NCI-H2081 treated with DMSO at 0.1 percent for 48 hours (cell line): ENCODE measurements at places on chromosomes 3 and 15.

GRCh38 chr3:160458151-160458550 is 8.6 kb upstream of the TRIM59 start:
- no peak for DNase-seq

DNA sequence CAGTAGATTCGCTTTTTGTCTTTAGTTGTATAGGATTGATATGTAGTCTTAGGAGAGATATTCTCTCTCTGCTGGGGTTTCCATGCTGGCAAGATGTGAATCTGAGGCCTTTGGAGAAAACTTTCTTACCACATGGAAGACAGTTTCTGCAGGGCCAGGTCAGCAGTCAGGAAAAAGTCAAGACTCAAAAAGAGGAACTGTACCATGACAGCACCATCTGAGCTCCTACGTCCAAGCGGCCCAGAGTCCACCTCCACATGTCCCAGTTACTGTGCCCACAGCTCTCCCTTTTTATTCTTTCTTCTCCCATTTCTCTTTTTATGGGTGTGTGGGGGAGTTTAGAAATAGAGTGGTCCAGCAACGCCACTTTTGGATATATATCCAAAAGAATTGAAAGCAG is 172.0 kb downstream of the MTHFS start:
- DNase-seq = no peak

GRCh38 chr15:68564173-68564572 is 14.6 kb upstream of the CORO2B start:
- DNase-seq = no peak

DNA sequence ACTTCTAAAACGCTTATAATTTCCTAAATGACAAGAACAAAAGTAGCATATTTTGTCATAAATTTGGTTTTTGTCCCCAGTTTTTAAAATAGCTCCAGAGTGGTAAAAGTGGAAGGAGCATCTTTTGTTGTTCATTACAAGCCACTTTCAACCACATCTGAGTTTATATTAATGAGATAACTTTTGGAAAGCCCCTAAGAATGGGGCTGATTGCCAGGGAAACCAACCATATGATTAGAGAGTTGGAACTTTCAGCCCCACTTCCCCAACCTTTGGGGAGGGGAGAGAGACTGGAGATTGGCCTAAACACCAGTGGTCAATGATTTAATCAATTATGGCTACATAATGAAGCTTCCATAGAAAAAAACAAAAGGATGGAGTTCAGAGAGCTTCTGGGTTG is 57.4 kb downstream of the CPA3 start:
- DNase-seq = no peak

GRCh38 chr15:33200444-33200843 is 5.9 kb upstream of the FMN1 start:
- no peak for DNase-seq

- DNase-seq = no peak
Observed at GRCh38 chr3:184241447-184242296, 7.1 kb downstream of the ALG3 start.

DNA sequence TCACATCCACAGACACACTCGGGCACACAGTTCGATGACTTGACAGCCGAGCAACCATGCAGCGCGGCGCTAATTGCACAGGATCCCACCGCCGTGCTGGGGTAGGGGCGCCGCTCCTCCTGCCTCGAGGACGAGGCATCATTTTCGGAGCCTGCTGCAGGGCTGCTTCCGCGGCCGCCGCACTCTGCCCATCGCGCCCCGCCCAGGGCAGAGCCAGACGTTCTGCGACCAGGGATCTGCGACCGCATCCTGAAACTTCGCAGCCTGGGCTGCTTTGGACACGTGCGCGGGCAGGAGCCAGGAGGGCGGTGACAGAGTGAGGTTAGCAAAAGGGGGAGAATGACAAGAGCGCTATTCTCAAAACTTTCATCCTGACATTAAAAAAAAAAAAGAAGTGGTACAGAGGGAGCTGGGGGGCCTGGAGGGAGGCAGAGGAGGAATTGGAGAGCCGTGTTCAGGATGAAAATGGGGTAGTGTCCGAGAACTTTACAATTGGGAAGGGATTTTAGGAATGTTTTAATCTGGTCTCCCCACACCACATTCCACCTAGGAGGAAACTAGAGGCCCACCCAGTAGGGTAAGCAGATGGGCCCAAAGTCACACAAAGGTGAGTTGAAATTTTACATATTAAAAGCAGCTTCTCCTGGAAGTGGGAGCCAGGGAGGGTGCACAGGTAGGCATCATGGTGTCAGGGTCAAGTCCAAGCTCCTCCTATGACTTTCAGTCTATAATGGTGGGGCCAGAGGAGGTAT is 15.9 kb downstream of the IGDCC3 start:
- no peak for DNase-seq

DNA sequence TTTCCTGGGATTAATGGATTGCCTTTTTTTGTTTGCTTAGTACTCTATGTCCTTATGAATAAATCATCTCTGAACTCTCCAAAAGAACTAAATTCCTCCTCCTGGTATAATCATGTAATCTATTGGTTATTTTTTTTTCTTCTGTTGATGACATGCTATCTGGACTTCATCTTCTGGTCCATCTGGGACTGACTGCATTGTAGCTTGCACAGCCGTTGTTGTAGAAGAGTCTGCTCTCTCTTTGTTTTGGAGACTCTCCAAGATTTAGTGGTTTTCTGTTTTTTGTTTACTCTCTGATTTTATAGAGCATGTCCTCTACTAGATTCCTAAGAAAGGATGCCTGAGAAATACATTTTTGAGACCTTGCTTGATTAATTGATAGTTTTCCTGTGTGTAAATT is 19.1 kb downstream of the IREB2 start:
- no peak for DNase-seq

GRCh38 chr3:102454181-102454580 is 19.4 kb downstream of the ZPLD1 start:
- DNase-seq = no peak

DNA sequence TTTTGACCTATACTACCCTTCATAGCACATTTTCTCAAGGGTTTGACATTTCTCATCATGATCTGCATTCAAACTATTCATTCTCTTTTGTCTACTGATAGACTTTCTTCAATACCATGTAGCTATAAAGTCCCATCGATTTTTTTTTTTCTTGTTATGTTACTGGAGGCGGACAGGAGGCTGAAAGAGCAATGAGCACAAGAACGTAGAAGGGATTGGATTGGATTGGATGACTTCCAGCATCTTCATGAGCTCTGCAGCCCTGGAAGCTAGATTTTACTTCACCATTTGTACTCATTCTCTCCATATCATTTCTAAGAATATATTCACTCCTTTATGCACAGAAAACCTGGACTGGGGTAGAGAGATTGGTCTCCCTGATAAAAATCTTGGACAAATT is 43.2 kb downstream of the DUT start:
- no peak for DNase-seq

DNA sequence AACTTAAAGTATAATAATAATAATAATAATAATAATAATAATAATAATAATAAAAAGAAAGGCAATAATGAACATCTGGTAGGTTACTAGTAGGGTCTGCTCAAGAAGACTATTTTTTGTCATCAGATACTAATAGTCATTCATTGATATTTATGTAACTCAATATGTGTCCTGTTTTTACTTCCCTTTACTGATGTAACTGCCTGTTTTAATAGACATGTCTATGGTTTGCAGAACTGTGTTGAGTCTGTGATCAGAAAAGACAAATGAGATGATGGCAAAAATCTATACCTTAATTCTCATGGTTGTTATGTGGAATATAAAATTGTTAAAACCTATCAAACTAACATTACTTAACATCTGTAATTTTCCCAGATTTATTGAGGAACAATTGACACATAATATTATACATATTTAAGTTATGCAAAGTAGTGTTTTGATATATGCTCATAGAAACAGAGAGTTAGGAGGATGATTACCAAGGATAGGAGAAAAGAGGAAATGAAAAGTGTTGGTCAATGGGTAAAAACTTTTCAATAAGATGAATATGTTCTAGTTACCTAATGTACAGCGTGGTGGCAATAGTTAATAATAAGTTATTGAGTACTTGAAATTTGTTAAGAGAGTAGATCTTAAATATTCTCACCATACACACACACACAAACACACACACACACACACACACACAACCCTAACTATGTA is 699.4 kb downstream of the ZPLD1 start:
- DNase-seq = no peak

DNA sequence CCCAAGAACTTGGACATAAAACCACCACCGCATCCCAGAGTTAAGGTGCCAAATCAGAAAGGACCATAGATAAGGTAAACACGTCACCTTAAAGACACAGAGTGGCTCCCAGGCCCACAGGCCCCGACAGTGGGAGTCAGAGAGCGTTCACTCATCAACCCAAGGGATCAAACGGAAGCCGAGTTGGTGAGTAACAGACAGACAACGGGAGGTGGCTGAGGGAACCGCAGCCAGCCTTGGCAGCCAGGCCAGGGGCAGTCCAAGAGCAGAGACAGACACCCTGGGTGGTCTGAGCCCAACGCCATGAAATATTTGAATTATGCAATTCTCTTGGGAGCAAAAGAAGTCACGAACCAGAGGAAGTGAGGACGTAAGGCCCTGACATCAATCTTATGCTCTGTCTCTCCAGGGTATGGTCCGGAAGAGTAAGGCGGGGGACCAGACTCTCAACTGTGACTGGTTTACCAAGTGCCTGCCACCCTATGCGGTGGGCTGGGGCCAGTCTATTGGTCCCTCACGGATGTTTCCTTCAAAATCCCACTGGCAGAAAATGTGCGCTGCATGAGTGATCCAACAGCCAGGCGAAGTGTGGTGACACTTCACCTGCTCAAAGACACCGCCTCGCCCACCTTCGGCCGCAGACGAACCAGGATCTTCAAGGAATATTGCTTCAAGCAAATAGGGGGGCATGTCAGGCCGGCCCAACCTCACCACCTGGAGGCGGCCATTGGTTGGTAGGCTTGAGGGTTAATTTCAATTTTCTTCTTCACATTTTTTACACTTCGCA is 34.3 kb downstream of the TMEM44 start:
- no peak for DNase-seq

GRCh38 chr15:67218428-67218827 is 36.0 kb downstream of the AAGAB start:
- DNase-seq = no peak

GRCh38 chr3:175186511-175186910 is 327.4 kb downstream of the NAALADL2 start:
- no peak for DNase-seq

- DNase-seq = no peak
Observed at GRCh38 chr3:67516496-67516895, 137.9 kb downstream of the SUCLG2 start.

DNA sequence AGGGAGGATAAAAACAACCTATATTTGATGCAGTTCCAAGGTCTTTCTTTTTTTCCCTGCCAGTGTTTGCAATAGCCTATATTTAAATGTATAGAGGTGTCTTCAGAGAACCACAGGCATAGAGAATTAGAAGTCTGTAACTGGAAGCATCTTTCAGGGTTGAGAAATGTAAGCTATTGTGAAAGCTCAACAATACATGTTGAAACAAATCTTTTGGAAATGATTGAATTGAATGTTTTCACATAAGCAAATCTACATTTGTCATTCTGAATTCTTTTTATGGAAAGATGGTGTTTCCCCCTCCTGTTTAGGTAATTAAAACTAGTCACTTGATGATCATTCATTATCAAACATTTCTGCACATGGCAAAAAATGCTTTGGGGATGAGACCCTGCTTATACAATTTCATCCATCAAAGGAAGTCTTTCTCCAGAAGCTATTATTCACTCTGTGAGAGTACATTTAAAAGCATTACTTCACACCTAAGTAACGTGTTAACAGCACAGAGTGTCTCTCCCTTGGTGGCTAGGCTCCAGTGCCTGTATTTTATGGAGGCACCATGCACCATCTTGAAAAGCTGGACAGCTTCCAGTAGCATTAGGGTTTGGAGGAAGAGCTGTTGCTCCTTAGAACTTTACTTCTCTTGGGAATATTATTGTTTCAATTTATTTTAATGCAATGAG is 406.2 kb downstream of the LSAMP start:
- no peak for DNase-seq

GRCh38 chr3:110383356-110383755 is 688.3 kb upstream of the NECTIN3 start:
- no peak for DNase-seq

GRCh38 chr15:40398413-40398873 is 7.2 kb upstream of the IVD start:
- no peak for DNase-seq

- DNase-seq = no peak
Observed at GRCh38 chr3:114404590-114404989, 110.8 kb downstream of the TIGIT start.

DNA sequence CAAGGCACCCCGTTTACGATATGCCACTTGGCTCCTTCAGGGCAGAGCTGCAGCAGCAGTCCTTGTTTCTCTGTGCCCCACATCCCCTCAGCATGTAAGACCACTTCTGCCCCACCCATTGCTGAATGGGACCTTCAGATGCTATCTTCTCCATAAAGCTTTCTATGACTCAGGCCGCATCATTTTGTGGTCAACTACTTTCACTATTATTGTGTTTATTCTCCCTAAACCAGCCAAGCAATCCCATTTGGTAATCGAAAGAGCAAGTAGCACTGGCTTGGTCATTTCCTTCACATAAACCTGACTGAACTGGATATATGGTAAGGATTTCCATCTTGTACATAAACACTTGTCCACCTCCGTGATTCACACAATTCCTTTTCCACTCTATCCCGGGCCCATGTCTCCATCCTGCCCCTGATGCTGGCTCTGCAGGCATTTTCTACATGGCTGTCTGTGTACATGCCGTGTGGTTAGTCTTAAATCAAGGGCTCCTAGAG is 25.7 kb downstream of the LIPC start:
- DNase-seq = no peak

GRCh38 chr3:185172086-185173049 is 19.5 kb upstream of the C3orf70 start:
- DNase-seq = no peak

DNA sequence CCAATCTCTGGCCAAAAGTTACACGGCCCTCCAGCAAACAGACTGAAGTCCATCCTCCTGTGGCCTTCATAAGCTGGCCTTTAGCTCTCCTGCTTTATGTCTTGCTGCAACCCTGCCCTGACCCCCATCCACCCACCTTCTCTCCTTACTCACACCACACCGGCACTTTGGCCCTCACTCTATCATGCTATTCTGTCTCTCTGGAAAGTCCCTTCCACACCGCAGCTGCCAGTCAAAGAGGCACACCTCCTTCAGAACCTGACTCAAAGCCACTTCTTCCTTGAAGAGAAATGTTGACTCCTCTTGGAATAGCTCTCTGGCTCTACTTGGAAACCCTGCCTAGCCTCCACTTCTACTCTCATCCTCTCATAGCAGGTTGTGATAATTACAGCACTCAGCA is 4.5 kb downstream of the GPR156 start:
- no peak for DNase-seq

- DNase-seq = no peak
Observed at GRCh38 chr3:15171096-15171495, 35.0 kb upstream of the CAPN7 start.
